ENCODE measurements at places on chromosomes 3 and 15.
A peak's percentile ranks its signal among the peaks of the same experiment; 100 is the strongest.

DNA sequence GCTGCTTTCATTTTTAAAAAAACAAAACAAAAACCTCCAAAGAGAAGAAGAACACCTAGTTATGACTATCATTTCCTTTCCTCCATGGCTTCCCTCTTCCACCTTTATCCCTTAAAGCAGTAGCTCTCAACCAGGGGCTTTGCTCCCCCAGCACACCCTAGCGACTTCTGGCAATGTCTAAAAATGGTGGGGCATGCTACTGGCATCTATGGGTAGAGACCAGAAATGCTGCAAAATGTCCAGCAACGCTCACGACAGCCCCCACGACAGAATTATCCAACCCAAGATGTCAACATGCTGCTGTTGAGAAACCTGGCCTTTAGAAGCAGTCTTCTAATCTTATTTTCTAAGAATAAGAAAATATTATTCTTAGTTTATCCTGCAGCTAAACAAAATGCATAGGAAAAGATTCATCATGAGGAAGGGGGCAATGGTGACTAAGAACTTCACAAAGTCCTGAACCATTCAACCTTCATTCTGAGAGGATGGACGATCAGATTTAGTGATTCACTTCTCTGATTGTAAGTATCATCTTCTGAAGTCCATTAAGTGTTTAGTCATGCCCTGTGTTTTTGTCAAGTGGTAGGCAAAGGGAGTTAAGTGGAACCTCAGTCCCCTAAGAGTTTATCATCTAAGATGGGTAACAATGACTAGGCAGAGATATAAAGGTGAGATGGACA is 81.7 kb downstream of the CCNL1 start:
- H3K27me3 ChIP-seq, result no peaks in the 10 kb centered on the region
- H3K27ac ChIP-seq, result no peak overlapping the region
- no peak overlapping the region for H3K4me3 ChIP-seq
- no peaks in the 10 kb centered on the region for H3K36me3 ChIP-seq
- H3K4me1 ChIP-seq, result peaks cover 16% of the 10 kb centered on the region

DNA sequence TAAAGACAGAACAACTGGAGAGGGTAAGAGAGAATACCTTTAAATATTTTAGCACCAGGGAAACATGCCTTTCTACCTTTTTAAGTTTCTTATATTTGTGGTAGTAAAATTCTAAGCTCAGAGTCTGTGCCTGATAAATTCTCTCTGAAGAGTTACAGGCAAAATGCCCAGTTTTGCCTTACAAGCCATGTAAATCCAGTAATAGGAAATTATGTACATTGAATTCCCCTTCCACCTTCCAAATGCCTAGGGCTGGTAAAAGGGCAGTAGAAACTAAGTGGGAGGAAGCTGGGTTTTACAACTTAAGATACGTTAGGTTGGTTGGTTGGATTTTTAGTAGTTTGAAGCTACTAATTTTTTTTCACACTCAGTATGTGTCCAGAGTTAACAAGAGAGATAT is 43.1 kb upstream of the TP63 start:
- H3K27ac ChIP-seq, result no peak overlapping the region
- H3K4me1 ChIP-seq, result peaks cover 4% of the 10 kb centered on the region
- H3K4me3 ChIP-seq, result no peak overlapping the region
- no peaks in the 10 kb centered on the region for H3K36me3 ChIP-seq
- no peak for DNase-seq

GRCh38 chr15:38073178-38073946 is 138.9 kb downstream of the TMCO5A start:
- H3K4me1 ChIP-seq, result no peaks in the 10 kb centered on the region
- no peak for DNase-seq
- H3K4me3 ChIP-seq, result peak overlapping the region; percentile 5
- H3K27ac ChIP-seq, result peak overlapping the region; percentile 75
- no peaks in the 10 kb centered on the region for H3K36me3 ChIP-seq
- H3K27me3 ChIP-seq, result no peaks in the 10 kb centered on the region

DNA sequence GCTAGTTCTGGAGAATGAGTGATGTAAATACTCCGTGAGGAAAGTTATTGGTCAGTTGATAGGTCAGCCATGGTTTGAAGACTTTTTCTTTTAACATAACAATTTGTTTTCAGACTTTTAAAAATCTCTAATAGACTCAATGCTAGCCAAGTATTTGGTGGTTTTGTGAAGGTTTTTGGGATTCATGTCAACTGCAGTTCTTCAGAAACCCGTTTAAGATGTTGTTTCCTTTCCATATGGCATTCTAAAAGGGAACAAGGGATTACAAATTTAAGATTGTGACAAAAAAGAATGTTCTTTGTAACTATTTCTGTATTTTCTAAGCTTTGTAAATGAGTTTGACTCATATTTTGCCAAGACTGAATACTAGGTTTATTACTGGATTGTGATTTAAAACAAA is 281.7 kb upstream of the COL8A1 start:
- no peak overlapping the region for H3K4me3 ChIP-seq
- no peaks in the 10 kb centered on the region for H3K4me1 ChIP-seq
- H3K36me3 ChIP-seq, result no peaks in the 10 kb centered on the region
- DNase-seq, result no peak
- no peak overlapping the region for H3K27ac ChIP-seq

DNA sequence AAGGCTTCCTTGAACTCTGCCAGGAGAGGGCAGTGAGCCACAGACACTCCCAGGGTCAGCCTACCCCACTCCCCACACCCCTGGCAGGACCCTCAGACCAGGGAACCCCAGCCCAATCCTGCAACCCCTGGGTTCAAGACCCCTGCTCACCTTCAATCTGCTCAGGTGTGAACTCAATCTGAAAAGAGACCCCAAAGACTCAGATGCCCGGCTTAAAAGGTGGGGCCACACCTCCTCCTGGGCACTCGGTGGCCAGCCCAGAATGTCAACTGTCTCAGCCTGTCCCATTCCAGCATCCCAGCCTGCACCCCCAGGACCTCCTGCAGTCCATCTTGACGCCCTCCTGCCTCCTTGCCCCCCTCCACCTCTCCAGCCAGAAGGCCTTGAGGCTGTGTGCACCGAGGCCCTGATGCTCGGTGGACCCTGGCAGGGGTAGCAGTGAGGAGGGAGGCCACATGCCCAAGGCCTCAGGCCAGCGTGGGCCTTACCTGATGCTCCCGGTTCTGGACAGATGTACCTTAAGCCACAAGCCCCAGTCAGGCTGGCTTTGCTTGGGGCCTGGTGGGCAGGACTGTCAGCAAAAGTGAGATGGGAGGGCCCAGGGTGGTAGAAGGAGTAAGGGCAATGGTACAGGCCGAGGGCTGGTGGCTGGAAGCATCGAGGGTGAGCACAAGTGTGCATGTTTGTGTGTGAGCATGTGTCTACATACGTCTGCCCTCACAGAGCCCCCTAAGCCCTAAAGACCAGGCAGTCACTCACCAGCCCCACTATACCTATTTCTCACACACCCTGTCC is 2.2 kb downstream of the MYL3 start:
- no peaks in the 10 kb centered on the region for H3K36me3 ChIP-seq
- DNase-seq, result no peak
- peaks cover 4% of the 10 kb centered on the region for H3K4me1 ChIP-seq

DNA sequence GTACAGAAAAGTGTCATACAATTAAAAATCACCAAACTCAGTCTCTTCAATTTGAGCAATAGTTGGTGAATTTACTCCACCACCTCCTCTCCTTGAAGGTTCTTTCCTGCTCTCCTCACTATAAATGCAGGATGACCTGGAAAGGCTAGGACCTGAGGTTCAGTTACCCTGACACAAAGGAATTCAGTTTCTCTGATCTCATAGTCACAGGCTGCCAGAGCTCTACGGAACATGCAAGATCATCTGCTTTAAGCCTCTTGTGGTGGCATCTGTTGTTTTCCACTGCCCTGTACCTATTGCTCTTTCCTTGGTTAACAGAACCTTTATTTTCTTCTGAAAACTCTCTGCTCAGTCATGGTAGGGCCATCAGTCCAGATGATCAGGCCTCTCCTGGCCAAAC is 4.9 kb upstream of the TP63 start:
- no peak overlapping the region for H3K4me3 ChIP-seq
- H3K36me3 ChIP-seq, result no peaks in the 10 kb centered on the region
- no peaks in the 10 kb centered on the region for H3K27me3 ChIP-seq
- no peak for DNase-seq

DNA sequence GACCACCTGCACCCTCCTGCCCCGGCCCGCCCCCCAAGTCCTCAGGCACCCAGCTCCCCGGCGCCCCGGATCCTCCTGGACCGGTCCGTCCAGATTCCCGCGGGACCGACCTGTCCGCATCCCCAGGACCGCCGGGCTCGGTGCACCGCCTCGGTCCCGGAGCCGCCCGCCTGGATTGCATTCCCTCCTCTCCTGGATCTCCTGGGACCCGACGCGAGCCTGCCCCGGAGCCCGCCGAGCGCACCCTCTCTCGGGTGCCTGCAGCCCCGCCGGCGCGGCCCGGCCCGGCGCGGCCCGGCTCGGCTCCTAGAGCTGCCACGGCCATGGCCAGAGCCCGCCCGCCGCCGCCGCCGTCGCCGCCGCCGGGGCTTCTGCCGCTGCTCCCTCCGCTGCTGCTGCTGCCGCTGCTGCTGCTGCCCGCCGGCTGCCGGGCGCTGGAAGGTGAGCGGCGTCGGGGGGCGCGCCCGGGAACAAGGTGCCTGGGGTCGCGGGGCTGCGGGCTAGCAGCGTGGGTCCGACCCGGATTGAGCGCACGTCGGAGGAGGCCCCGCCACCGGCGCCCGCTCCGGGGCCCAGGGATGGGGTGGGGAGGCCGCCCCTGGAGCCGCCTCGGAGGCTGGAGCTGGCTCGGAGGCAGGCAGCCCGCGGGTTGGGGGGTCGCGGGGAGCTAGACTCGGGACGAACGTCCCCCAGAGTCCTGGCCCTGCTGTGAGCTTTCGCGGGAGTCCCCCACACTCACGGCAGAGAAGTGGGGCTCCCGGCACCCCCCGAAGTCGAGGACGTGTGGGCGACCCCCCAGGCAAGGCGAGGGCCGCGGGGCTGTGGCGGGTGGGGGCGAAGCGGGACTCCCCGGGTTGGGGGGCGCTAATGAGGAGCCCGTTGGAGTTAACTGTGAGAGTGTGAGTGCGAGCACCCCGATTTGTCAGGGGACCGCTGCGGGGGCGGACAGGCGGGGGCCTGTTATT is 610 bp downstream of the EPHB3 start:
- peaks cover 10% of the 10 kb centered on the region for H3K4me1 ChIP-seq
- no peaks in the 10 kb centered on the region for H3K27me3 ChIP-seq
- H3K36me3 ChIP-seq, result no peaks in the 10 kb centered on the region
- H3K4me3 ChIP-seq, result peak overlapping the region; percentile 4

DNA sequence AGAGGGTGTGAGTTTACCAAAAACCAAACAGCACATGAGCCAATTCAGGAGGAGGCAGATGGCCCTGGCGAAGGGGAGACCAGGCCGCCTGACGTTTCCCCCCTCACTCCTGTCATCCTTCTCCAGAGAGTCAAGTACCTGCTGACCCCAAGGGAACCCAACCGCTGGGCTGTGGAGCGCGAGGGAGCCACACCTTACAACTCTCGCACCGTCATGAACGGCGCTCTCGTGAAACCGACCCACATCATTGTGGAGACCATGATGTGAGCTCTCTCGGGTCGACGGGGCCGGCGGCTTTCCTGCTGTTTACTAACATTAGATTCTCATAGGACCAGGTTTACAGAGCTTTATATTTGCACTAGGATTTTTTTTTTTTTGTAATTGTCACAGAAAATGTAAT is 55.4 kb downstream of the GRIP2 start:
- DNase-seq, result no peak
- no peaks in the 10 kb centered on the region for H3K4me1 ChIP-seq
- H3K27me3 ChIP-seq, result no peaks in the 10 kb centered on the region
- H3K27ac ChIP-seq, result no peak overlapping the region

- DNase-seq, result no peak
- no peaks in the 10 kb centered on the region for H3K4me1 ChIP-seq
- no peaks in the 10 kb centered on the region for H3K27me3 ChIP-seq
Measured at GRCh38 chr15:57345584-57345983, 30.7 kb upstream of the CGNL1 start.

DNA sequence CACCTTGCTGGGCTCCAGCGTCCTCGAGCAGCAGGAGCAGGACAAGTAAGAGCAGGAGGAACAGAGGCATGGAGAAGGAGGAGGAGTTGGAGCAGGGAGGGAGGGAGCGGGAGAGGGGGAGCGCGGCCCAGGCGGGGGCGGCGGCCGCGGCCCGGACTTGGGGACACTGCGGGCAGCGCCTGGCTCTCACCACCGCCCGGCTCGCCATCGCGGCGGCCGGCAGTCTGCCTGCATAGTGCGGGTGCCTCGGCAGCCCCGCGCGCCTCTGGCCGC is 440 bp downstream of the DCBLD2 start:
- H3K27ac ChIP-seq, result peak overlapping the region; percentile 90
- no peak for DNase-seq
- peak overlapping the region; percentile 80 for H3K4me3 ChIP-seq
- H3K4me1 ChIP-seq, result peaks cover 10% of the 10 kb centered on the region

GRCh38 chr15:98529205-98530145 is 118.9 kb upstream of the IGF1R start:
- H3K4me3 ChIP-seq, result no peak overlapping the region
- no peaks in the 10 kb centered on the region for H3K36me3 ChIP-seq
- no peaks in the 10 kb centered on the region for H3K4me1 ChIP-seq
- no peaks in the 10 kb centered on the region for H3K27me3 ChIP-seq

GRCh38 chr3:106281221-106281620 is 412.4 kb upstream of the CBLB start:
- H3K27ac ChIP-seq, result no peak overlapping the region
- peaks cover 4% of the 10 kb centered on the region for H3K27me3 ChIP-seq
- DNase-seq, result no peak
- no peaks in the 10 kb centered on the region for H3K36me3 ChIP-seq

GRCh38 chr15:35293353-35294130 is 208.4 kb upstream of the NANOGP8 start:
- H3K36me3 ChIP-seq, result no peaks in the 10 kb centered on the region
- H3K4me3 ChIP-seq, result no peak overlapping the region
- H3K27me3 ChIP-seq, result no peaks in the 10 kb centered on the region
- H3K4me1 ChIP-seq, result no peaks in the 10 kb centered on the region

- peak overlapping the region; percentile 96 for H3K27ac ChIP-seq
- peaks cover 35% of the 10 kb centered on the region for H3K4me1 ChIP-seq
Measured at GRCh38 chr3:194270627-194271459, 80.3 kb downstream of the CPN2 start.

DNA sequence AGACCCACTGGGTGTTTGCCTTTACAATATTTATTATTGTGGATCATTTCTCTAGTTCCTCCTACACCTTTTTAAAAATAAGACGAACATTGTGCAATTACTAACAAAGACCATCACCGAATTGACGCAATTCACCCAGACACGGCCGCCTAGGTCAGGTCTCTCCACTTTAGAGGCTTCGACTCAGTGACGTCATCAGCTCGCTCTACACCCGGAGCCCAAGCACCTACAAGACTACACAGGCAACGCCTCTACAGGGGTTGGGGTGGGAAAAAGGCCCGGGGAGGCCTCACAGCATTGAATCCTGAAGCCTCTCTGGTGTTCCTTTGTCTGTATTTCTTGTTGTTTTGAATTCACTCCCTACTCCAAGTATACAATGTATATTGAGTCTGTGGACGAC is 16.6 kb downstream of the ZIC4 start:
- peaks cover 36% of the 10 kb centered on the region for H3K4me1 ChIP-seq
- no peaks in the 10 kb centered on the region for H3K36me3 ChIP-seq
- DNase-seq, result no peak
